Activated CD8-positive, alpha-beta T cell treated with anti-CD3 and anti-CD28 coated beads, Interleukin-2, amount 10 ng/mL, durations not matched to agents 7 days and 5 days (primary cell): ENCODE measurements at places on chromosomes 5 and 9. TPM values are rescaled to one million over a fixed set of nuclear protein-coding genes. Genes with fewer than 3 reads are reported as not detected.

- H3K4me1 ChIP-seq, result no peaks in the 10 kb centered on the region
- H3K27ac ChIP-seq, result no peak overlapping the region
- H3K36me3 ChIP-seq, result no peaks in the 10 kb centered on the region
These were observed 118.4 kb downstream of the PLK2 start for GRCh38 chr5:58341476-58341875.

- H3K4me1 ChIP-seq, result no peaks in the 10 kb centered on the region
- no peak overlapping the region for H3K27ac ChIP-seq
- DNase-seq, result no peak
- H3K27me3 ChIP-seq, result no peaks in the 10 kb centered on the region
- no peak overlapping the region for H3K4me3 ChIP-seq
These were observed 24.8 kb upstream of the WDR5 start for GRCh38 chr9:134111064-134111463.

DNA sequence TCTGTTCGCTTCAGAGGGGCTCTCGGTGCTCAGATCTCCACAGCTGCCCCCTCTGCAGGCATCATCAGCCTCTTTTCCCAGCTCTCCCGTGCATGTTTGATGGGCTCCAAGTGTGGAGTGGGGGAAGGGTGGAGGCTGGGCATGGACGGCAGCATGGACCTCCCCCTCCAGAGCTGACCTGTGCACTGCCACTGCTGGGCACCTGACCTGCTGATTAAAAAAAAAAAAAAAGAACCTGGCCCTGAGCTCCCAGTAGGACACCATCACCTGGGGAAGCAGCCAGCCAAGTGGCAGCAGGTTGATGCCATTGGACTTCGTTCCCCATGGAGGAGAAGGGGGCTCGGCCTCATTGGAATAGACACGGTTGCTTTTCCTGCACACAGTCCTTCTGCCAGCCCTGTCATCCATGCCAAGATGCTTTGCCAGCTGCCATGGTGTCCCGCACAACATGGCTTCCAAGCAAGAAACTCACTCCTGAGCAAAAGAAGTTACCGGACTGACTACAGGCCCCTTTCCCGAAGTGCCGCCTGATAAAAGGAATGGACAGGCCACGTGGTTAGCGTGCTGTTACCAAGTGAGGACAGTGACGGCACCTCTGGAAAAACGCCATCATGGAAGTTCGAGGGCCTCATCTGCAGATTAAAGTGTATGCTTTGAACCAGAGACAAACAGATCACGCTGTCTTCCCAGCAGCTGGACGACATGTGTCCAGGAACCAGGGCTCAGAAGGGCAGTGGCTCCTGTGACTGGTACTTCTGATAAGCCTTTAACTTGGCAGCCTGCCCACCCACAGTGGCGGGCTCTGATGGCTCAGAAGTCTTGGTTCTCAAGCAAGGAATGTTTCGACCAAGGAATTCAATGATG lies 14.7 kb upstream of the BRD3OS start:
- H3K4me3 ChIP-seq, result no peak overlapping the region

DNA sequence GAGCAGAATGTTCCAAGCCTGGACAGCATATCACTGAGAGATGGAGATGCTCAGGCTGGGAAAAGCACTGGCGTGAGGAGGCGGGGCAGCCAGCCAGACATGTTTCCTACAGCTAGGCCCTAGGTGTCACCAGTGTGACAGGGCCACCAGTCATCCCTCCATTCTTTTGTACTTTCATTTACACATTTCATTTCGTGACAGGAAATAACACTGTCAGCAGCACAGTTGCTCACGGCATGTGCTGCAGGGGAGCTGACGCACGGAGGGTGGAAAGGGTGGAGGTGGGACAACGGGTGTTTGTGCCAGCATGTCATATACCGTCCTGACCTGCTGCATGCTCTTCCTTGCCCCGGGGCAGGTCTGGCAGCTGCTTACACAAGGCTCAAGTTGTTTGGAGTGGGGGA lies 14.8 kb upstream of the CEMIP2 start:
- DNase-seq, result peak; percentile 90
- peak overlapping the region; percentile 67 for H3K4me3 ChIP-seq
- H3K27ac ChIP-seq, result peak overlapping the region; percentile 99
- H3K36me3 ChIP-seq, result peaks cover 5% of the 10 kb centered on the region
- peaks cover 53% of the 10 kb centered on the region for H3K4me1 ChIP-seq

GRCh38 chr5:52419357-52419756 lies 368.4 kb upstream of the ITGA1 start:
- no peak for DNase-seq
- no peak overlapping the region for H3K27ac ChIP-seq
- H3K27me3 ChIP-seq, result peaks cover 2% of the 10 kb centered on the region
- H3K4me1 ChIP-seq, result no peaks in the 10 kb centered on the region
- H3K36me3 ChIP-seq, result no peaks in the 10 kb centered on the region

The TUBB4B gene
- 432 TPM for total RNA-seq

The NPR3 gene
- total RNA-seq, result not detected

The GPR21 gene
- total RNA-seq, result 1.1 TPM
